ENCODE measurements at places on chromosomes 4 and X.
A peak's percentile ranks its signal among the peaks of the same experiment; 100 is the strongest.

DNA sequence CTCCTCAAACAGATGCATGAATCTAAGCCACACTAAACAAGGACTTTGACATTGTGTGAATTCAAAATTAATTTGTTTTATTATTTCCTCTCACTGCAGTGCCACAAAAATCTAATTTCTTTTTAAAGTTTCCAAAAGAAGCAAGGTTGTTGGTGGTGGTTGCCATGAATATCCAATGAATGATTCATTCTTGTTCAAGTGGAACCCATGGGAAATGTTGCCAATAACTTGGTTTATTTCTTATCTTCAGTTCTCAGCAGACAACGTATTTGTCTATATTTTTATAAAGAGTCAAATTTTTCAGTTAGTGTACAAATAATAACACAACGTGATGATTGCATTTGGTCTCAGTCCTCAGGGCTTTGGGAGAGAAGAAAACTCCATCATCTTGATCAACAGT, 309.4 kb upstream of the NOCT start:
- DNase-seq, result no peak

GRCh38 chr4:171602638-171603355, 210.4 kb upstream of the GALNTL6 start:
- no peak for DNase-seq

DNA sequence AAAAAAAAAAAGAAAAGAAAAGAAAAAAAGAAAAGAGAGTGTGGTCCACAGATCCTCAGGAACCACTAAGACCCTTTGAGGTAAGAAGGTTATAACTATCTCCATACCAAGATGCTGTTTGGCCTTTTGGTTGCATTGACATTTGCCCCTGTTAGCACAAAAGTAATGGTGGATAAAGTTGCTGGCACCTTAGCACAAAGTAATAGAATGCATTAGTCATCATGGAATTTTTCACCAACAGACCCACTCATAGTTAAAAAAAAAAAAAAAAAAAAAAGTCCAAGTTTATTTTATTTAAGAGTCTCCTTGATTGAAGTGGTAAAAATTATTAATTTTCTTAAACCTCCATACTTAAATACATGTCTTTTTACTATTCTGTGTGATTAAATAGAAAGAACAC, 78.4 kb upstream of the RBPJ start:
- peak; percentile 50 for DNase-seq

DNA sequence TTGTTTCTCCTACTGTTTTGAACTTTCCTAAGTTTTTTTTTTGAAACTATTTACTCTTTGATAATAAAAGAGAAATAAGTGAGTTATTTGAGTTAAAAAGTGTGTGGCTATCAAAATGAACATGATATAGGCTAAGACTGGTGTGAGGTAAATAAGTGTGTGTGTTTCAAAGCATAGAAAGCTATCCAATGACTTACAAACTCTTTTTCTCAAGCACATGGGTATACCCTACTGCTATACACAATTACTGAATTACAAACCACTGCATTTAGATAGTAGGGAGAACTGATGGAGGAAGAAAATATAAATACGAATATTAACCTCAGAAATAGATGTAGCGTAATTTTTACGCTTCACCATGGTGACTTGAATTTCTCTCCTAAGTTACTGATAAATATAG, 305.8 kb upstream of the ANXA10 start:
- DNase-seq, result no peak

DNA sequence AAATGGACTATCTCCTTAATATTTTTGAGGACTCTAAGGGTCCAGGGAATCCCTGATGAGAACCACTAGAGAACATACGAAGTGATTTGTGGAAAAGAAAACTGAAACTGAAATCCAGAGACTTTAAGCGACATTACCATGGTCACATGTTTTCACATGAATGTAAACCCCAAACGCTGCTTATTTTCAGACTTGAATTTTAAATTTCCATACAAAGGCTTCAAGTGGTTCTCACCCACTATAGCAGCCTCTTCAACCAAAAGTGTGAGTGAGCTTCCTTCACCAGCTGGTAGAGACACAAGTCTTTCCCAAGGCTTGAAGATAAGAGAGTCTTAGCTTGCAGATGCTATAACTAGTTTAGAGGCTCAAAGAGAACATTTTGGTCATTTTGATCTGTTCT, 232.7 kb downstream of the MGST2 start:
- DNase-seq, result no peak

GRCh38 chrX:136097871-136098805, 49.2 kb upstream of the FHL1 start:
- no peak for DNase-seq

DNA sequence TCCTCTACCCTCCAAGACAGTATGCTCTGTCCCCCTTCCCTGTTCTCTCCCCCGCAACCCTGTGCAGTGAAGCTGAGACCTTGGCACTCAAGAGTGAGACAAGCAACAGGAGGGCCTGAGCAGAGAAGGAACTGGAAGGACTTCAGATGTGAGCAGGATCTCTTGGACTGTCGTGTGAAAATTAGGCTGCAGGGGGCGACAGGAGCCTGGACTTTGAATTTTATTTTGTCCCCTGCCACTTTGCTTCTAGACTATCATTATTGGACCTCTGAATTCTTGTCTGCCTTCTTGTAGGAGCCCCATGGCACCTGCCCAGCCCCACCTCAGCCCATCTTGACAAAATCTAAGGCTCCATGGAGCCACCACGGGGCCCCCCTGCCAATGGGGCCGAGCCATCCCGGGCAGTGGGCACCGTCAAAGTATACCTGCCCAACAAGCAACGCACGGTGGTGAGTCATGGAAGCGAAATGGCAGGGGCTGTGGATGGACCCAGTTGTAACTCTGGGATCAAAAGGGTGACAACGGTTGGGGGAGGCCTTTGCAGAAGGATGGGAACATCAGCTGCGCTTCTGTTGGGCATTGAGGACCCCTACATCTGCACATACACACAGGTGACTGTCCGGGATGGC, 1.7 kb downstream of the ARAF start:
- DNase-seq, result peak; percentile 65

DNA sequence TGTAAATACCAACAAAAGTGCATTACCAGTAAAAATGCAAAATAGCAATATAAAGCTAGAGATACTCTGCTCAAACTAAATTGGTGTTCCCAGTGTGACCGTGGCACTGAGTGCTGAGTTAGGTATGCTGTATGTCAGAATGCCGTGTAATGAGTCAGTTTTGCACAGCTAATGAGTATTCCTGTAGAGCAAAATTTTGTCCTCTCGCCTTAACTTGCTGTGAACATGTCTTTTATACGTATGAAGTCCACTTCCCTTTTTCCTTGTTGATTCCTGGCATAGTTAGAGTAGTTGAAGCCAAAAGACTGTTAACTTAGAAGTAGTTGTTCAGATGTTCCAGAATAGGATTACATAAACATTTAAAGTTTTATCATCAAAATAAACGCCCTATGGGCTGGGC, 11.5 kb downstream of the DCLK2 start:
- DNase-seq, result no peak

DNA sequence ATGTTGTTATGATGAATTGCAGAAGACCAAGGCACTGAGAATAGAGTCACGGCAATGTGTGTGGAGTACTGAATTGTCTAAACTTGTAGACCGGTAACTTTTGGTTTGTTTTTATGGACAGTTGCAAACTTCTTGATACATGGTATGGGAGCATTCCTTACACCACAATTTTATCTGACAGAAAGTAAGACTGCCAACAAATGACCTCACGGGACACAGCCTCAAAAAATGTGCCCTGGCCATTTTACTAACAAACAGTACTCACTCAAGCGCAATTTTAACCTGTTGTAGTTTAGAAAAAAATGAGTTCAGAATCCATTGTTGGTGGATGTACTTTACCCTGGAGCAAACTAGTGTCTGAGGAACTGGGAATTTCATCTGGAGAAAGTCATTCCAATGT, 321.2 kb downstream of the CAMK2D start:
- no peak for DNase-seq
